ENCODE measurements at places on chromosomes 2 and 18. TPM values are rescaled to one million over a fixed set of nuclear protein-coding genes. Genes with fewer than 3 reads are reported as not detected.
A peak's percentile ranks its signal among the peaks of the same experiment; 100 is the strongest.

ALPP gene
- 0.25 TPM for total RNA-seq

CLIP4 gene
- total RNA-seq: 38.2 TPM

NETO1 gene
- total RNA-seq: 5.5 TPM

LDLRAD4 gene
- 42.2 TPM for total RNA-seq

KLHL14 gene
- 2.0 TPM for total RNA-seq

IL36G gene
- 0.68 TPM for total RNA-seq

D2HGDH gene
- 37.7 TPM for total RNA-seq

DES gene
- 33.3 TPM for total RNA-seq

RESP18 gene
- total RNA-seq: not detected

TSPYL6 gene
- total RNA-seq: 38.3 TPM

CXCR2 gene
- not detected for total RNA-seq

TTR gene
- total RNA-seq: 0.63 TPM

TCF7L1 gene
- total RNA-seq: 6.7 TPM

NPPC gene
- not detected for total RNA-seq

GPR45 gene
- 0.68 TPM for total RNA-seq

DNA sequence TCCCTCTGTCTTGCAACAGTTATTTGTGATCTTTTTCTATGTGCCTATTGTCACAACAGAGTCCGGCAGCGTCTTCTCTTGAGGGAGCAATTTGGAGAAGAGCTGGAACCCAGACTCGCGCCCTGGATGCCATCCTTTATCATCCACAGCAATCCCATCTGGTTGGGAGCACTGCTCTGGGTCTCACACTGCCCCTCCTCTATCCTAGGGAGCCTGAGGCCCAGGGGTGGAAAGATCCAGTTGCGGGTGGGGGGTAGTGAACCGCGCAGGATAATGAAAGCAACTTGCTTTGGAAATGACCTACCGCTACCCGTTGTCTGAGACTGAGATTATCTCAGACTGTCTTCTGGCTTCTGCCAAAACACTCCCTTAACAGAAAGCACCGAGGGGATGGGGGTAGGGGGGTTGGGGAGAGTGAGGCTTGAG lies 713 bp downstream of the WBP1 start:
- no peaks in the 10 kb centered on the region for H3K27me3 ChIP-seq
- H3K4me3 ChIP-seq: peak overlapping the region; percentile 68
- H3K4me1 ChIP-seq: peaks cover 24% of the 10 kb centered on the region
- H3K36me3 ChIP-seq: no peaks in the 10 kb centered on the region

- H3K27ac ChIP-seq: no peak overlapping the region
- no peak overlapping the region for H3K4me3 ChIP-seq
- DNase-seq: no peak
- H3K36me3 ChIP-seq: no peaks in the 10 kb centered on the region
- no peaks in the 10 kb centered on the region for H3K4me1 ChIP-seq
Measured at GRCh38 chr18:41899535-41899934, 55.5 kb upstream of the PIK3C3 start.

- H3K27ac ChIP-seq: peak overlapping the region; percentile 7
- no peaks in the 10 kb centered on the region for H3K4me1 ChIP-seq
- peak; percentile 48 for DNase-seq
- H3K4me3 ChIP-seq: no peak overlapping the region
- no peaks in the 10 kb centered on the region for H3K36me3 ChIP-seq
Measured at GRCh38 chr2:131413148-131413747, 49.3 kb upstream of the RAB6D start.

DNA sequence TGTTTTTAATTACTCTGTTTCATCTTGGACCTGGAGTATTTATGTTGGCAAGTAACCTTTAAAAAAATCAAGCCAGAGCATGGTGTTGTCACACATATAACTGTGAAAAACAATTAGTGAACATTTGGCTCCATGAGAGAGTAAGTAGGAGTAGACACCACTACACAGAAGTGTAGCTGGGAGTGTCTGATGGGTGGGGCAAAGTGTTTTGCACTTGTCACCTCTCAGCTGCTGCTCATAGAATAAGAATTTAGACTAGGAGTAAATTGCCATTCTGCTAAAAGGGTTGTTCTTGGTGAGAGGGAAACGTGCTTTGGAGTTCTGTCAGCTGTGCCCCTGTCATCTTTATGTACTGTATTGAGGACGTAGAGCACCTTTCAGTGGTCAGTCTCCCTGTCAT lies 114.5 kb downstream of the TTC27 start:
- no peaks in the 10 kb centered on the region for H3K4me1 ChIP-seq
- H3K27ac ChIP-seq: no peak overlapping the region
- no peak overlapping the region for H3K4me3 ChIP-seq
- H3K36me3 ChIP-seq: no peaks in the 10 kb centered on the region
- no peaks in the 10 kb centered on the region for H3K27me3 ChIP-seq

GRCh38 chr2:210556329-210556980 lies at the start of gene CPS1:
Gene CPS1, plus strand, starts transcription at chr2:210556599. Its CDS starts 135 bp downstream, at chr2:210556734.
- no peaks in the 10 kb centered on the region for H3K4me1 ChIP-seq
- H3K27ac ChIP-seq: no peak within 1 kb of the TSS
- DNase-seq: no peak
- H3K36me3 ChIP-seq: no peaks in the 10 kb centered on the region
- H3K4me3 ChIP-seq: no peak within 1 kb of the TSS
- no peaks in the 10 kb centered on the region for H3K27me3 ChIP-seq

GRCh38 chr18:32271672-32272208 lies 81.9 kb downstream of the MEP1B start:
- no peaks in the 10 kb centered on the region for H3K4me1 ChIP-seq
- H3K36me3 ChIP-seq: no peaks in the 10 kb centered on the region
- H3K4me3 ChIP-seq: no peak overlapping the region
- no peak overlapping the region for H3K27ac ChIP-seq

GRCh38 chr2:129752686-129753085 lies 226.8 kb upstream of the RAB6C start:
- H3K27me3 ChIP-seq: no peaks in the 10 kb centered on the region
- no peak for DNase-seq
- H3K4me1 ChIP-seq: no peaks in the 10 kb centered on the region

GRCh38 chr18:29912351-29912750 lies 1130.2 kb downstream of the DSC3 start:
- H3K36me3 ChIP-seq: no peaks in the 10 kb centered on the region
- H3K4me3 ChIP-seq: no peak overlapping the region
- no peaks in the 10 kb centered on the region for H3K27me3 ChIP-seq
- H3K4me1 ChIP-seq: no peaks in the 10 kb centered on the region

GRCh38 chr2:241558532-241559322 lies at the start of gene BOK:
Gene BOK, plus strand, starts transcription at chr2:241558745. Its CDS starts 739 bp downstream, at chr2:241559484.
- H3K36me3 ChIP-seq: no peaks in the 10 kb centered on the region
- peak; percentile 81 for DNase-seq
- no peaks in the 10 kb centered on the region for H3K27me3 ChIP-seq
- H3K27ac ChIP-seq: peak within 1 kb of the TSS; percentile 78
- H3K4me3 ChIP-seq: peak within 1 kb of the TSS; percentile 62

GRCh38 chr2:219060821-219061791 lies at the start of gene IHH:
Gene IHH, minus strand, starts transcription at chr2:219060921. Its CDS starts 454 bp downstream, at chr2:219060467.
- H3K4me1 ChIP-seq: peaks cover 20% of the 10 kb centered on the region
- no peak within 1 kb of the TSS for H3K4me3 ChIP-seq
- DNase-seq: no peak
- H3K36me3 ChIP-seq: no peaks in the 10 kb centered on the region
- H3K27ac ChIP-seq: no peak within 1 kb of the TSS

GRCh38 chr2:162333968-162334367 lies 10.0 kb upstream of the GCA start:
- no peaks in the 10 kb centered on the region for H3K27me3 ChIP-seq
- no peaks in the 10 kb centered on the region for H3K4me1 ChIP-seq
- no peak overlapping the region for H3K4me3 ChIP-seq
- H3K27ac ChIP-seq: no peak overlapping the region
- peak; percentile 56 for DNase-seq

DNA sequence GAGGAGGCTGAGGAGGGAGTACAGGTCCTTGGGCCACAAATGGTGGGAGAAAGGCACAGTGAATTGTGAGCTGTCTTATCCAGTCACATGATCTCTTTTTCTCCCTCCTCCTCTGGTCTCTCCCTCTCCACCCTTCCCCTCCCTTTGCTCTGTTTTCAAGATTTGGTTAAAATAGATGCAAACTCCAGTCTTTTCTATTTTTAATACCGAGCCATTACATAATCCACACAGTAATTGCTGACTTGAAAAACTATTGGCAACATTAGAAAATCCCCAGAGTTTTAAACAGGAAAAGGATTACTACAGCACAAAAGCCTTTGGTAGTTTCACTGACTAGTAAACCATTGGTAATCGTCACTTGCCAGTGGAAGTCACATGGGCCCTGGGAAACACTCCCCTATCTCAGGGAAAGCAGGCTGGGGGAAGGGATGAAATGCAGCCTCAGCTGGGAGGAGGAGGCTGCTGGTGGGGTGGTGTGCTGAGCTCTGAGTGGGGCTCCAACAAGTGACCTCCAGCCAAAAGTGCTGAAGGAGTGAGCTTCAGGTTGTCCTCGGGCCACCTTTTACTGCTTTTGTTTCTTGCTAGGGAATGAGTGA lies 57.4 kb upstream of the PCBP1 start:
- no peaks in the 10 kb centered on the region for H3K36me3 ChIP-seq
- peak overlapping the region; percentile 89 for H3K27ac ChIP-seq
- DNase-seq: peak; percentile 73

- no peak overlapping the region for H3K4me3 ChIP-seq
- H3K36me3 ChIP-seq: no peaks in the 10 kb centered on the region
- H3K27me3 ChIP-seq: no peaks in the 10 kb centered on the region
- no peak for DNase-seq
Measured at GRCh38 chr2:232578626-232579025, 28.1 kb downstream of the EIF4E2 start.

- peak; percentile 84 for DNase-seq
- H3K4me3 ChIP-seq: no peak overlapping the region
- H3K27me3 ChIP-seq: no peaks in the 10 kb centered on the region
- no peaks in the 10 kb centered on the region for H3K36me3 ChIP-seq
Measured at GRCh38 chr2:196750977-196751631, 48.4 kb downstream of the GTF3C3 start.

GRCh38 chr2:102758439-102758838 lies 3.4 kb upstream of the TMEM182 start:
- no peaks in the 10 kb centered on the region for H3K36me3 ChIP-seq
- no peaks in the 10 kb centered on the region for H3K27me3 ChIP-seq
- no peak for DNase-seq
- no peak overlapping the region for H3K27ac ChIP-seq
- no peak overlapping the region for H3K4me3 ChIP-seq

DNA sequence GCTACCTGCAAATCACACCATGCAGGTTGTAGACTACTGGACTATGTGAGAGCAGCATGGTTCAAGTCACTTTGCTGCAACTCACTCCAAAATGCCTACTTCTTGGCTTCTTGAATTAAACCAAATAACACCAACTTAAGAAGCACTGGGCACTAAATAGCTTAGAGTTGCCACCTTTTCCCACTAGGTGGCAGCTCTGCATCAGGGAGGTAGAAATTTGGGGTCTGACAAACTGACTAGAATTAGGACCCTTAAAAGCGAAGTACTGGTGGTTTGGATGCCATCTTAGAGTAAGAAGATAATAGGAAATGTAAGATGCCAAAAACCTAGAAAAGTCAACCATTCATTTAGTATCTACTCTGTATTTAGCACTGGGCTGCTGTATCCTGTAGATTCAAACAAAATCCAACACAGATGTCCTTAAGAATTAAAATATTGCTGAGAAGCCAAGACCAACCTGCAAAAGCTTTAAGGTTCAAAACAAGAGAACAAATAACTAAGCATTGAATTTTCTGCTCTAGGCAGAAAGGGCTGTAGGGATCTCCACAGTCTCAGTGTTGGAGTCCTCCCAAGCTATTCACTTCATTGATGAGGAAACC lies 65.5 kb downstream of the CCBE1 start:
- no peak for DNase-seq
- no peaks in the 10 kb centered on the region for H3K27me3 ChIP-seq
- no peaks in the 10 kb centered on the region for H3K36me3 ChIP-seq
- no peak overlapping the region for H3K27ac ChIP-seq

DNA sequence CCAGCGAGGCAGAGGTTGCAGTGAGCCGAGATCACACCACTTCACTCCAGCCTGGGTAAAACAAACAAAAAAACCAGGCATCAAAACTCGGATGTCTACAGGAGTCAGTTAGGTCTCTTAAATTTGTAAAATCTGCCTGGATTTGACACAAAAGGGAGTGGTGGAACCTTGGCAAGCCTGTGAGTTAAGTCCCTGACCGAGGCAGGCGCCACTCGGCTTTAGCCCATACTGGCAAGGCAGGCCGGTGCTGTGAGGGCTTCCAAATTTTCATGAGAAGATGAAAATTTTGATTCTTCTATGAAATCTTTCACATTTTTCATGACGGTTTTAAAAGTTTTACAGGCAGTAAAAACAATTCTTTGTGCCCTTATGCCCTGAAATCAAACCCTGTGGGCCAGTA lies 165.8 kb downstream of the FMNL2 start:
- H3K4me1 ChIP-seq: peaks cover 21% of the 10 kb centered on the region
- no peaks in the 10 kb centered on the region for H3K27me3 ChIP-seq
- no peaks in the 10 kb centered on the region for H3K36me3 ChIP-seq
- no peak for DNase-seq
- H3K4me3 ChIP-seq: no peak overlapping the region
- peak overlapping the region; percentile 74 for H3K27ac ChIP-seq

DNA sequence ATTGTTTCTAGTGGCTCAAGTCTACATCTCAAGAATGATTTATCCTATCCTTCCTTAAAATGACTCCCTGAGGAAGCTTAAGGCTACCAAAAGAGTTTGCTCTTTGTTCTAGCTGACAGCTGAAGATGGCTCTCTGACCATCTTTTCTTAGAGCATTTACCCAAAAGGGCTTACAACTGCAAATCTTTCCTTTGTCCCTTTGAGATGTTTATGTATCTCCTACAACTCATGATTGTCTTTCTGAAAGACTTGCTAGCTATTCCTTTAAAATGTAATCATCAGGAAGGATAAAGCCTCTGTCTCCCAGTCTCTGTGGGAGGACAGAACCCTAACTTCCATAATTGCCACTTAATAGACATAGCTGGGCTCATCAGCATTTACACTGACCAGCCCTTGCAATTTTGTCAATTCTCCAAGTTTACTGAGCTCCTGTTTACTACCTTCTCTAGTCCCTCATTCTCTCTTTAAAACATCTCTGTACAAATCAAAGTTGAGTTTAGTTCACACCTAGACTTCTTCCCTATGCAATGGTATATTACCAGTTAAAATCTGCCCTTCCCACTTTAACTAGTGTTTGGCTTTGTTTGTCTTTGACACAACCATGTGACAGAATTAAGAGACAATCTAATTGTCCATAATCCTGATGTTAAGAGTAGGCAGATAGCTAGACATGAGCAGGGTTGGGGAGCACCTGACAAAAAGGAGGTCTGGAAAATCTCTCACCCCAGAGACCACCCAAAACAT lies 188.2 kb downstream of the PTH2R start:
- no peak for DNase-seq
- no peak overlapping the region for H3K27ac ChIP-seq
- no peaks in the 10 kb centered on the region for H3K4me1 ChIP-seq
- no peak overlapping the region for H3K4me3 ChIP-seq
- no peaks in the 10 kb centered on the region for H3K27me3 ChIP-seq

GRCh38 chr18:73980289-73980979 lies 167.2 kb downstream of the FBXO15 start:
- H3K4me3 ChIP-seq: no peak overlapping the region
- no peaks in the 10 kb centered on the region for H3K4me1 ChIP-seq
- H3K27me3 ChIP-seq: no peaks in the 10 kb centered on the region
- H3K36me3 ChIP-seq: no peaks in the 10 kb centered on the region
- H3K27ac ChIP-seq: no peak overlapping the region
- DNase-seq: peak; percentile 56

GRCh38 chr2:238561230-238561629 lies 134.5 kb downstream of the ASB1 start:
- H3K4me1 ChIP-seq: no peaks in the 10 kb centered on the region
- H3K36me3 ChIP-seq: no peaks in the 10 kb centered on the region
- H3K4me3 ChIP-seq: no peak overlapping the region
- DNase-seq: no peak

Data from testis (tissue), 5 donors.